ENCODE measurements at places on chromosomes 7 and 10. TPM values are rescaled to one million over a fixed set of nuclear protein-coding genes. Genes with fewer than 3 reads are reported as not detected.

DNA sequence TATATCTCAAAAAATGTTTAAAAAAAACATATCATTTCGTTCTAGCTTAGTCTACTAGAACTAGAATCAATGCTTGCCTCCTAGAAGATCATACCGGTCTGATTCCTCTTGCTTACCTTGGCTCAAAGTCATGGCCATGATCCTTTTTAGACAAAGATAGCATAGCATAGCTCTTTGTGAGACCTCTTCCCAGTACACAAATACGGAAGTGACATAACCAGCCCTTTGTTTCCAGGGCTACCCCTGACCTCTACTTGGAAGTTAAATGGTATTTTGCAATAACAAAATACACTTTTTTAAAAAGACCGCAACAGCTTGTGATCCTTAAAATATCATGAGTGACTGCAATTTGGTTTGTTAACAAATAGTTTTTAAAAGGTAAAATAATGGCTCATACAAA lies 130.7 kb upstream of the NOBOX start:
- no peak for DNase-seq
- H3K36me3 ChIP-seq: no peaks in the 10 kb centered on the region
- H3K4me1 ChIP-seq: no peaks in the 10 kb centered on the region
- H3K27me3 ChIP-seq: no peaks in the 10 kb centered on the region
- no peak overlapping the region for H3K4me3 ChIP-seq
- H3K27ac ChIP-seq: no peak overlapping the region

GRCh38 chr7:375321-375831 lies 85.4 kb downstream of the FOXL3 start:
- no peak overlapping the region for H3K4me3 ChIP-seq
- no peaks in the 10 kb centered on the region for H3K36me3 ChIP-seq
- H3K27ac ChIP-seq: no peak overlapping the region
- peaks cover 6% of the 10 kb centered on the region for H3K4me1 ChIP-seq
- DNase-seq: peak; percentile 44
- no peaks in the 10 kb centered on the region for H3K27me3 ChIP-seq

- no peaks in the 10 kb centered on the region for H3K27me3 ChIP-seq
- no peaks in the 10 kb centered on the region for H3K4me1 ChIP-seq
- H3K4me3 ChIP-seq: no peak overlapping the region
Observed at GRCh38 chr7:132652507-132652906, 76.2 kb upstream of the PLXNA4 start.

GRCh38 chr7:150990416-150991186 lies at the start of gene NOS3:
TSS of gene NOS3 (plus strand) at chr7:150991017. CDS start at chr7:150993804, 2,787 bp downstream.
- H3K27ac ChIP-seq: no peak within 1 kb of the TSS
- no peak within 1 kb of the TSS for H3K4me3 ChIP-seq
- peaks cover 6% of the 10 kb centered on the region for H3K4me1 ChIP-seq
- H3K36me3 ChIP-seq: no peaks in the 10 kb centered on the region
- DNase-seq: peak; percentile 85
- peaks cover 4% of the 10 kb centered on the region for H3K27me3 ChIP-seq

DNA sequence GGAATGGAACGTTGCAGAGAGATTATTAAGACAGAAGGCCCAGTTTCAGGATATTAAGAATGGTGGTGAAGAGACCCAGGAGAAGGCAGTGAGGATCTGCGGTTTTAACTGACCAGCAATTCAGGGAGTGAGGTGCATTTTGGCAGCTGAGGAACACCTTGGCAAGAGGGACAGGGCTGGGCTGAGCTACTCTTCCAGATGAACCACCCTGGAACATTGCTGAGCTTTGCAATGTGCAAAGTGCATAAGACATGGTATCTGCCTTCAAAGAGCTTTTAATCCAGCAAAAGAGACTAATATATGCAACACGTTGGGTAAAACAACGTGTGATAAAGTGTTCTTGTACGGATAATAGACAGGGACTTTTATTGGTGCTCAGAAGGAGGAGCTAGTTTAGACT lies 181.0 kb upstream of the AGK start:
- DNase-seq: no peak
- no peaks in the 10 kb centered on the region for H3K27me3 ChIP-seq
- no peaks in the 10 kb centered on the region for H3K4me1 ChIP-seq
- H3K36me3 ChIP-seq: no peaks in the 10 kb centered on the region
- H3K27ac ChIP-seq: no peak overlapping the region

GRCh38 chr7:80216996-80217842 lies 82.6 kb downstream of the GNAI1 start:
- no peak overlapping the region for H3K27ac ChIP-seq
- peaks cover 37% of the 10 kb centered on the region for H3K36me3 ChIP-seq
- no peaks in the 10 kb centered on the region for H3K4me1 ChIP-seq
- no peak for DNase-seq
- H3K4me3 ChIP-seq: no peak overlapping the region

DNA sequence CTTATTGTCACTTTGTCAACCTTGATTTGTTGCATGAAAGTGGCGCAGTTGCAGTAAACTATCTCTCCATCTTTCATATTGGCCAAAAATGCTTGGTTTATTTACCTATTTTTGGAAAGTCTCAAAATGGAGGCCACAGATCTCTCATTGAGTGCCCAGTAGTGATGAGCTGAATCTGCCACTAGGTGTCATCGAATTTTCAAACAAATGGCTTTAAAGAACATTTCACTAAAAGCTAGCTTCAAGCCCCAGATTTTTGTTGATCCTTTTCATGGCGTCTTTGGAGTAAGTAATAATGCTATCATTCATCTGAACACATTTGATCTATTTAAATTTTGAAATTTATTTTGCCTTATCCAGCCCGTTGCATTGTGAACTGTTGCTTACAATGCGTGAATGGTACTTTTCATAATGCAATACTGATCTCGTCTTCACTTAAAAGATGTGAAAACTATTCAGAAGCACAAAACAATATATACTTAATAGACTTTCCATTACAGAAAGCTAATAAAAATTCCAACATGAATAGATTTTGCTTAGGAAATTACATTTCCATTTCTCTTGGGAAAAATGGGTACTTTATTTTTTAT lies 236.2 kb downstream of the DNAJB9 start:
- H3K4me3 ChIP-seq: no peak overlapping the region
- no peaks in the 10 kb centered on the region for H3K36me3 ChIP-seq
- peaks cover 3% of the 10 kb centered on the region for H3K27me3 ChIP-seq
- H3K27ac ChIP-seq: no peak overlapping the region
- H3K4me1 ChIP-seq: no peaks in the 10 kb centered on the region
- DNase-seq: peak; percentile 55

Gene TFAM
- 74.0 TPM for total RNA-seq

Gene OR6V1
- not detected for total RNA-seq

Data from endodermal cell (in vitro differentiated cells).